Stimulated activated naive CD8-positive, alpha-beta T cell treated with anti-CD3 and anti-CD28 coated beads, Interleukin-15, Interleukin-2, amounts not matched to agents 100 U/mL and 50 U/mL, for 24 hours (primary cell): ENCODE measurements at places on chromosomes 5 and 9.

GRCh38 chr5:56951126-56951945 lies 587 bp downstream of the MIER3 start:
- DNase-seq, result peak; percentile 41

GRCh38 chr5:151680944-151681427 lies 5.7 kb downstream of the SPARC start:
- no peak for DNase-seq

DNA sequence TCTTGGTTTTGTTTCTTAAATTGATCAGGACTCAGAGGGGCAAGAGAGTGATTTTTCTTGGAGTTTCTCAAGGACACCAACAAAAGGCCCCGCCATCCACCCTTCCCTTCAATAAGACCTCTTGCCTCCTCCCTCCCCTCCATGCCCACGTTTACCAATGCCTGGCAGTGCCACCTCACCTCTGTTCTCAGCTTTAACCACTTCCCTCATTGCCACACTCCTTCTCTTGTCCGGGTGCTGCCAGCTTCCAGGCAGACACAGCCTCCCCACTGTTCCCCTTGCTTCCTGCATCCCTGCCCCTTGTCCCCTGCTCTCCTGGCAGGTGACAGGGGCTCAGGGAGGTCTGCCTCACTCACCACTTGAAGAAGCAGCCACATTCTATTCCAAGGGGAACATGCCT lies 90.8 kb downstream of the LHX2 start:
- DNase-seq, result no peak

DNA sequence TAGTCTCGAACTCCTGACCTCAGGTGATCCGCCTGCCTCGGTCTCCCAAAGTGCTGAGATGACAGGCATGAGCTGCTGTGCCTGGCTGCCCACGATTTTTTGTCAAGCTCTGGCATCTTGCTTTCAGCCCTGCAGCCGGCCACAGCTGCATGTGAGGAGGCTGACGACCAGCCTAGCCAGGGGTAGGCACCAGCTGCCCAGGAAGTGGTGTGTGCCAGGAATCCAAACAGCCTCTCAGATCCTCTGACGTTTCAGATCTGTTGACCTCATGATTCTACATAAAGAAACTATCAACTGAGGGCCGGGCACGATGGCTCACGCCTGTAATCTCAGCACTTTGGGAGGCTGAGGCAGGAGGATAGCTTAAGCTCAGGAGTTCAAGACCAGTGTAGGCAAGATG lies 19.0 kb downstream of the DYNC2I2 start:
- no peak for DNase-seq

DNA sequence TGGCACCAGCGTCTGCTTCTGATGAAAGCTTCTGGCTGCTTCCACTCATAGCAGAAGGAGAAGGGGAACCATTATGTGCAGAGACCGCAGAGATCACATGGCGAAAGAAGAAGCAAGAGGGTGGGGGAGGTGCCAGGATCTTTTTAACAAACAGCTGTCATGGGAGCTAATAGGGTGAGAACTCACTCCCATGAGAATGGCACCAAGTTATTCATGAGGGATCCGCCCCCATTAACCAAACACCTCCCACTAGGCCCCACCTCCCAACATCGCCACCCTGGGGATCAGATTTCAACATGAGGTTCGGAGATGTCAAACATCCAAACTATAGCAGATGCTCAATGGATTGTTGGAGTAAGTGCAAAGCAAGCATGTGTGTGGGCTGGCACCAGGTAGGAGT lies 125.8 kb upstream of the SLIT3 start:
- no peak for DNase-seq

GRCh38 chr5:126351153-126351552 lies 72.1 kb upstream of the GRAMD2B start:
- DNase-seq, result no peak

DNA sequence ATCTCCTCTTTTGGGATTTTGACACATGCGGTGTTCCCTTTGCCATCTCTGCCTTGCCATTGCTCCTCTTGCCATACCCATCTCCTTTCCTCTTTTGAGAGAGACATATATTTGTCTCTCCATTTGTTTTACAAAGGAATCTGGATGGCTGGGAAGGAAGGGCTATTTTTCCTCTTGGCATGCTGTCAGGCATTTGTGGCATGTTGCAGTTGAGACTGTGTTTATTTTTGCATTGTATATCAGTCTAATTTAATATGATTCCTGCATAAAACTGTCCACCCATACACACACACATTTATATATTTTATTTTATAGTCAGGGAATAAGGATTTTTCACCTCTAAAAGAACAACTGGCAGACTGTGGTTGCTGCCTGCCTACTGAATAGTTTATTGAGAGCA lies 1105.8 kb upstream of the SEMA6A start:
- DNase-seq, result no peak

DNA sequence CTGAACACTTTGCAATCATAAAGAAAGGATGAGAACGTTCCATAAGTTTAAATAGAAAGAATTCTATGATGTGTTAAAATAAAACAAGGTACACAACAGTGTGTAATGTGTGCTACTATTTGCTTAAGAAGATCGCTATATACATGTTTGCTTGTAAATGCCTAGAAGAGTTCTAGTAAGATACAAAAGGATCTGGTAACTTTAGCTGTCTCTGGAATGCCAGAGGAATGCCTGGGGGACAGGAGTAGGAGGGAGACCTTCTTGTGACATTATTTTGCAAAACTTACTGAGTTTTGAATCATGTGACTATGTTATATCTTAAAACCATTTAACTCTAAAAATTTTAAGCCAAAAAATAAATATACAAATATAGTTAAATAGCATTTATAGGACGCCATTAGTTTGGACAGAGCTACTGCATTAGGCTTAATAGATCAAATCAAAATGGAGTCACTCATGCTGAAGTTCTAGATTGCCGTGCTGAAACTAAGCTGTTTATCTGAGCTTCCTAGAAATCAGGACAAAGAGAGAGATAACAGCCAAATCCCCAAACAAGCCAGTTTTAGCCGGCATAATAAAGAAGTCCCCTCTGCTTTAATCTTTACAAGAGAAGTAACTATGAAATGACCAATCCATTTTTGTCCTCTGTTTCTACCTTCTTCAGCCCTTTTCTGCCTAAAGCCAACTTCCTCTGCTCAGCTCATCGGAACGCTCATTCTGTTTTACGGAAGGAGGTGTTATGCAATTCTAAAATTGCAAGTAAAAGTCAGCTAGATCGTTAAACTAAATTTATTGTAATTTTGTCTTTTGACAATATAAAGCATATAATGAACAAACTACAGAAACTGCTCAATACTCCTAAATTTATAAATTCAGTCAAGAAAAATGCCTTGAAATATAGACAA lies 44.8 kb downstream of the LIX1 start:
- no peak for DNase-seq

DNA sequence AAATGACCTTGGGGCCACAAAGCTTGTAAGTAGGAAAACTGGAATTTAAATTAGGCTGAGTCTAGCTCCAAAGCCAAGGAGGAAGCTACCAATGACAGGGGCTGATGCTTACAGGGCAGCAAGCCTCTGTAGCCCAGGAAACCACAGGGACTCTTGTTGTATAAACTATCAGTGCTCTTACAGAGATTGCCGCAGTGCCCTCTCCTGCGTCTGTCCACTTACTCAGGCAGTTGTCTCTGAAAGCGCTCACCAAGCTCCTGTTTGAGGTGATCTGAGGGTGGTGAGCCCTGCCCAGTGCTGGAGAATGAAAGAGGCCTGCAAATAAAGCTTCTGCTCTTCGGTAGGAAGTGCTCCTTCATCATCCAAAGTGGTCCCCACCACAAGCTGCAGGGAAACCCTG lies 498.8 kb downstream of the ARHGEF28 start:
- DNase-seq, result no peak

- no peak for DNase-seq
Measured at GRCh38 chr9:89874351-89875321, 269.8 kb downstream of the GADD45G start.

DNA sequence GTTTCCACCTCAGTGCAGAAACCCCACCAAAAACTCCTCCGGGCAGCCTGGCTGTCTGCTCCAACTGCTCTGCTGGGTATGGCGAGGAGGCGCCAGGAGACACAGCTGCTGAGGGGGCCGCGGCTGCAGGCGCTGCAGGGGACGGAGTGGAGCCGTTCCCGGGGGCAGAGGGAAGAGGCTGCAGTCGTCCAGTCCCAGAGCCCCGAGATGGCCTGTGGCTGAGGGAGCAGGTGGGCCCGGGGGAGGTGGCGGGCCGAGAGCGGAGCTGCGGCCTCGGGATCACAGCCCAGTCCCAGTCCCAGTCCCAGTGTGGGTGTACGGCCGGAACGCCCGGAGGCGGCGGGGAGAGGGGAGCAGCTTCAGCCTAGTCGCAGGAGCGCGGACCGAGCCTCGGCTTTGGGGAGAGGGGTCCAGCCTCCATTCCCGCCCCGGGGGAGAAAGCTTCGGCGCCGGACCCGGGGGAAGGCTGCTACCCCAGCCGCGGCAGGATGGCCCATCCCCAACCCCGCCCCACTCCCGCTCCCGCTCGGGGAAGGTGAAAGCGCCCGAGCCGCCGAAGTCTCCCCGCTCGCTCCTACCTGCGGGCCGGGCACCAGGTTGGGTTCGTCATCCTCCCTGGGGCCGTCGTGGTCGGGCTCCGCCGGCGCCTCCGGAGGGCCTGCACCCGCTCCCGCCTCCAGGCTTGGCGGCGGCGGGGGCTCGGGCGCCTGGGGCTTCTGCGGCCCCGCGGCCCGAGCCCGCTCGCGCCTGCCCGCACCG lies 513 bp downstream of the FAM193B start:
- peak; percentile 60 for DNase-seq

DNA sequence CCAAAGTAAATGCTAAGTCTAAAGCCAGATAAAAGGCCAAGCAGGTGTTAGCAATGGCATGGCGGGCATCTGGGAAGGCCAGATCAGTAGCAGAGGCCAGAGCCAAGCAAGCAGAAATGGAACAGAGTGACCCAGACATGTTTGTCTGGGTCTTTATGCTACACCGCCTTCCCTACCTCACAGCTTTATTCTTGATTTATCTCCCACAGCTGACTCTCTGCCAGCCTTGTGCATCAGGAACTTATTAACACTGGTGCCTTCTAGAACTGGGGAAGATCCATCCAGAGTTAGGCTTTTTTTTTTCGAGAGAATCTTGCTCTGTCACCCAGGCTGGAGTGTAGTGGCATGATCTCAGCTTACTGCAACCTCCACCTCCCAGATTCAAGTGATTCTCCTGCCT lies 112.5 kb upstream of the SLC44A1 start:
- no peak for DNase-seq

- no peak for DNase-seq
Measured at GRCh38 chr5:132143148-132143547, 69.6 kb downstream of the CSF2 start.

DNA sequence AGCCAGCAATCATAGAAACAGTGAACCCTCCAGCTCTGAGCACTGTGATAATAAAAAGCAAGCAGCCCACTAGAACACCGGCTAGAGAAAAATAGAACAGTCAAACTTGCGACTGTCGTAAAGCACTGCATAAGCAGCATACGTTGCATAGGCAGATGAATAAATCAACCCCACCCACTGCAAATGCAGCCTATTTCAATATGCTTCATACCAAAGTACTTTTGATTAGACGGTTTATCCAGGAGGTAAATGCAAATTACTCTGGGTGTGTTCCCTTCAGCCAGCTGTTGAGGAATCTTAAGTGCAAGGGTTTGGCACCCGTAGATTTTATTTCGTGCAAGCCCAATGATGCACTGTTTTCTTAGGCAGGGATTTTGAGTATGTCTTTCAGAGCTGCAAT lies 32.1 kb upstream of the ANKRD18A start:
- DNase-seq, result no peak

DNA sequence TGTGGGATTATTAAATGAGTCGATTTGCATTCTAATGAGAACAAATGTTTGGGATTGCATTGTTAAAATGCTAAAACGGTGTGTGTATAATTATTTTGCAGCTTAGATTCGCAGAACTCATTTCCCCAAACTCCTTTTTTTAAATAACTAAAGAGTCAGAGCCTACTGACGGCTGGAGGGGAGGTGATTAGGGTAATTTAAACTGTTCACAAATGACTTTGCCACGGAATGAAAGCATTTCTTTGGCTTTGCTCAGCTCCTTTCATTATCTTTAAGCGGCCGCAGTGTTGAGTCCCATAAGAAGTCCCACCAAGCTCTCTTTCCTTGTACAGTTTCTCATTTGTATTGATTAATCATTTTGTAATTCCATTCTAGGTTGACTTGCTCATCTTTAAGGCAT lies 1632.8 kb downstream of the MAT2B start:
- DNase-seq, result no peak

- no peak for DNase-seq
Measured at GRCh38 chr5:145776886-145777285, 58.3 kb downstream of the PRELID2 start.

DNA sequence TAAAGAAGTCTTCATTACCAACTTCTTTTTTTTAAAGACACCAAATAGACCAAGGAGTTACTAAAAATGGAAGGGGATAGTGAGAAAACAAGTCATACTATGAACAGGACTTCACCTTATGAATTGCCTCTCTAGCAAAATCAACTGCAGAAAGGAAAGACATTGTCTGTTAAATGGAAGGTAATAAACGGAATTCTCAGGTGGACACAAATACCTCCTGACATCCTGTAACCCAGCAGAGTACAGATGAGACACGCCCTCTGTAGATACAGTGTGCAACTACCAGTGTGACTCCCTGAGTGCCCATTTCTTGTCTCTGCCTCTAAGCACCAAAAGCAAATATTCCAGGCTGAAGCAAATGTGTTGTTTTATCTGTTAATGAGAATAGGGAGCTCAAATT lies 12.2 kb upstream of the PLPP1 start:
- no peak for DNase-seq

DNA sequence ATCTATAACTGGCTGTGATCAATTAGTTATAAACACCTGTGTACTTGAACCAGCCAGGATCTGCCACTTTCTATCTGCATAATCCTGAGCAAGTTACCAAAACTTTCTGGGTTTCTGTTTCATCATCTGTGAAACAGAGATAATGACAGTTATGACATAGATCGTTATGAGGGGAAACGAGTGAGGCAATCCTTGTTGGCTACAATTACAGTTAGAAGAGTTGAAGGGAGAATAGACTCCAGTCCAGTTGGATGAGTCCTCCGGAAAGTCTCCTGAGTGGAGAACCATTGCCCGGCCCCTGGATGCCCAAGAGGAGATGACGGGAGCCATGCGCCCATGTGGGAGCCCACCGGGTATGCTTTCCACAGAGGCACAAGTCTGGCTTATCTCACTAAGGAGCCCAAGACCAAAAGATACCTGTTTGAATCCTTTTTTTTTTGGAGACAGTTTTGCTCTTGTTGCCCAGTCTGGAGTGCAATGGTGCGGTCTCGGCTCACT lies 4.5 kb downstream of the PDE6A start:
- no peak for DNase-seq

GRCh38 chr5:141326088-141326854 lies 4.0 kb upstream of the PCDHGA1 start:
- peak; percentile 58 for DNase-seq

GRCh38 chr5:95996904-95997723 lies 35.5 kb upstream of the ELL2 start:
- no peak for DNase-seq

- DNase-seq, result no peak
Measured at GRCh38 chr5:33194914-33195313, 245.9 kb upstream of the TARS1 start.
